Fibroblast of mammary gland (primary cell): ENCODE measurements at places on chromosomes 12 and 14.

DNA sequence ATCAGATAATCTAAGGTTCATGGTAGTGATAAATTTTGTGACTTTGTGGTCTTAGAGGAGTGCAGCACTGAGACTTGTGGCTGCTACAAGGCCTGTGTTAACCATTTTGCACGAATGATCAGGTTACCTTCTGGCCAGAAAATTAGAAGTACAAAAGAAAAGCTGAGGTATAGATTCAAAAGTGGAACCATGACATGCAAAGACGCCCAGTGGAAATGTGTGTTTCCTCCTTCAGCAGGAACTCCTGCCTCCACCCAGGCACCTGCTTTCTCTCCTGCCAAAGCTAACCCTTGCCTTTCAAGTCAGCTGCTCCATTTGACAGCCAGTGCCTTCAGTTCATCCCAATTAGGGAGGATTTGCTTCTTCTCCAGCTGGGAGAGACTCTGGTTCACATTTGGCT is 10.1 kb downstream of the PDE6H start:
- no peak for DNase-seq

- no peak for DNase-seq
Measured at GRCh38 chr12:87116780-87117179, 860.6 kb upstream of the MGAT4C start.

GRCh38 chr14:30829853-30830252 is 44.5 kb upstream of the COCH start:
- DNase-seq = no peak

GRCh38 chr14:104244221-104245011 is 106.0 kb downstream of the KIF26A start:
- DNase-seq = no peak

GRCh38 chr12:55711786-55712553 is 3.9 kb upstream of the BLOC1S1 start:
- DNase-seq = no peak

- DNase-seq = no peak
Measured at GRCh38 chr12:127054531-127054930, 1212.4 kb upstream of the TMEM132C start.

DNA sequence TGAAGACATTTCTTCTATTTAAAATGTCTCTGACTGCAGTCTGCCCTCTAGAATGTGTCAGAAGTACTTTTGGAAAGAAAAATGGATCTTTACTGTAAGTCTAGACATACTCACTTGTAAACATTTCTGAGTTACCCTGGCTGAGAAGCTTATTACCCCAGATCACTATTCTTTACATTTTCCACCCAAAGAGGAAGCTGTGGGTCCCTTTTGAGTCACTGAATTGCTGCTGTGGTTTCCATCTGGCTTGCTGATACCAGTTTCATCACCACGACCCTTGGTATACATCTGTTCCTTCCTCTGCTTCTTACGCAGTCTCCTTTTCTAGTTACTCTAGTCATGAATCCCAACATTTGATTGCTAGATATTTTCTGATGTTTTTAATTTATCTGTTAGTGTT is 20.2 kb upstream of the CLEC4D start:
- DNase-seq = no peak

GRCh38 chr14:55701638-55702037 is 121.6 kb downstream of the KTN1 start:
- DNase-seq = peak; percentile 87

- DNase-seq = peak; percentile 47
Measured at GRCh38 chr14:57199921-57200320, 68.8 kb downstream of the EXOC5 start.

DNA sequence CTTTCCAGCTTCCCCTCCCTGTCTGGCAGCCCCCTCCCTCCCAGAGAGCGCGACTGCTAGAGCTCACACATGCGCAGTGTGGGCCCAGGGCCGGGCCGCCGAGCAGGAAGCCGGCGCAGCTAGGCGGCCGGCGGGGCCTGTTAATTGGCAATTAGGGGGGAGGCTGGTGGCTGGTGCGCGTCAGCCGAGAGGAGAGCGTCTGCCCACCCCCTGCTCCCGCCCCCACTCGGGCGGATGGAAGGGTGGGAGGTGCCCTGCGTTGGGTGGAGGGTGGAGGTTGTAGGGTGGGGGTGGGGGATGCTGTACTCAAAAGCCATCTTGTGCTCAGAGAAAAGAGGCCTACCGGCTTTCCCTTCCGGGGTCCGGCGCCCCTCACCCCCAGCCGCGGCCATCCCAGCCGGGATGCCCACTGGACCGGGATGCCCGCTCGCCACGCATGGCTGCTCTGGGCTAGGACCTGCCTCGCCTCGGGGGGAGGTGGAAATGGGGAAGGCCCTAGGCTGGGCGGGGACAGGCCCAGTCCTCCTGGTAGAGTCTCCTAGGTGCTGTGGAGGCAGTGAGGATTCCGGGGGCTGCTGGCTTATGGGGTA is 9.2 kb downstream of the HOXC8 start:
- DNase-seq = peak; percentile 95

DNA sequence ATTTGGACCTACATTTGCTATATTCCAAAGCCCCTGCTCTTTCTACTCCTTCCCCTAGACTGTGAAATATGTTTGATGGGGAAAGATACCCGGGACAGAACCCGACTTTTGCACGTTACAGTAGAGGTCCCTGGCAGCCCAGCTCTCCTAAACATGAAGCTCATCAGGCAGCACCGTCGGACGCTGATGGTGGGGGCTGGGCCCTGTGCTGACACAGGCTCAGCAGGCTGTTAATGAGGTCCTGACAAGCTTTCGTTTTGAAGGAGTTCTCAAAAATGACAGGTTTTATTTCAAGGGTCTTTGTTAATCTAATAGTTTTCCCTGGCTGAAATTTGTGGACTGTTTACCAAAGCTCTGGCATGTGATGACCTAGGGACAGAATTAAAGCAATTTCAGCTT is 102.3 kb downstream of the SLC25A47 start:
- DNase-seq = no peak

DNA sequence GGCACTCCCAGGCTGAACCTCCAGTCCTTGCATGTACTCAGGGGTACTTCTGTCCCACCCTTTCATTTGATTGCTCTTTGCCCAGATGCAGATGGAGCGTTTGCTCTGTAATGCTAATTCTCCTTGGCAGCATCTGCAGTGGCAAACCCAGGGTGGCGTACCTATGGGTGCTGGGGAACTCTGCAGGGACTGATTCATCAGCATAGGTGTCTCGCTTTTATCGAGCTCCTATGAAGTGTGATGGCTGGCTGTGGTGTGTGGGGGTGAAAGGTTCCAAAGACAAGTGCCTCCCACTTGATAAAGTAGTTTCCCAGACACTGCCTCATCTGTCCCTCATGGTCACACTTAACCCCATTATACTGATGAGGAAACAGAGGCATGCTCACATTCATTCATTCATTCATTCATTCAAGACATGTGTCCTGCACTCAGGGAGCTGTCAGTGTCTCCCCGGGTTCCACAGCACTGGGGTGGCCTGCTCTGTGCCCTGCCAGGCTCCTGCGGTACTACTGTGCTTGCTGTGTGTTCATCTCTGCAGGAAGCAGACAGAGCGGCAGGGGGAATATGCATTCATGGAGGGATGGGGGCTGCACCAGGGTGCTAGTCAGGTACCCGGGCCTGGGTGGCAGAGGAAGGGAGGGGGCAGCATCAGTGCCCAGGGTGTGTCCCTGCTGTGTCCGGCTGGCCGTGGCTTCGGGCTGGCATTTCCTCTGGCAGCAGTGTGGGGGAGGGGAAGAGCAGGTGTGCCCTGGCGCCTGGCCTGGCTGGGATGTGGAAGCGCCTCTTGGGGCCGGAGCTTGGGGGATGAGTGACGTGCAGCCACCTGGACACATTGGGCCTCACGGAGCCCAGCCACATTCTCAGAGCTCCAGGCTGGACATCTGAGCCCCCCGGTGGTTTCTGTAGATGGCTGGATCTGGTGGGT is 110.9 kb downstream of the TSPAN9 start:
- no peak for DNase-seq

DNA sequence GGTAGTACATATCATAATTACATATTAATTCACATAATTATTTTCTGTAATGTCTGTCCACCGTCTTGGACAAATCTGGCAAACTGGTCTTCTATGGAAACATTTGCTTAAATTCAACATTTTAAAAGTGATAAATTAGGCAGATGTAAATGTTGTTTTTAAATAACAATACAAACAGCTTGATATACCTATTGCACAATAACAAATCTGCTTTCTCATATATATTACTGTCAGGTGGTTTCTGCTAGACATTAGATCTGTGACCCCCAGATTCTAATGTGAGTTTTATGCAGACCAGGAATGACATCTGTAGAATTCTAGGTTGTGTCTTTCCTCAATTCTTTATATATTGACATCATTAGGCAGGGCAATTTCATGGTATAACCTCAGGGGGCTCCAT is 173.3 kb downstream of the CCDC59 start:
- DNase-seq = no peak

GRCh38 chr14:55350461-55350860 is 61.2 kb downstream of the ATG14 start:
- no peak for DNase-seq

- DNase-seq = no peak
Measured at GRCh38 chr14:106622200-106622745, 1095.9 kb downstream of the TMEM121 start.

GRCh38 chr14:22536853-22537338 is 52.1 kb downstream of the DAD1 start:
- peak; percentile 98 for DNase-seq

- DNase-seq = no peak
Measured at GRCh38 chr14:20383636-20384035, 29.7 kb downstream of the TEP1 start.

DNA sequence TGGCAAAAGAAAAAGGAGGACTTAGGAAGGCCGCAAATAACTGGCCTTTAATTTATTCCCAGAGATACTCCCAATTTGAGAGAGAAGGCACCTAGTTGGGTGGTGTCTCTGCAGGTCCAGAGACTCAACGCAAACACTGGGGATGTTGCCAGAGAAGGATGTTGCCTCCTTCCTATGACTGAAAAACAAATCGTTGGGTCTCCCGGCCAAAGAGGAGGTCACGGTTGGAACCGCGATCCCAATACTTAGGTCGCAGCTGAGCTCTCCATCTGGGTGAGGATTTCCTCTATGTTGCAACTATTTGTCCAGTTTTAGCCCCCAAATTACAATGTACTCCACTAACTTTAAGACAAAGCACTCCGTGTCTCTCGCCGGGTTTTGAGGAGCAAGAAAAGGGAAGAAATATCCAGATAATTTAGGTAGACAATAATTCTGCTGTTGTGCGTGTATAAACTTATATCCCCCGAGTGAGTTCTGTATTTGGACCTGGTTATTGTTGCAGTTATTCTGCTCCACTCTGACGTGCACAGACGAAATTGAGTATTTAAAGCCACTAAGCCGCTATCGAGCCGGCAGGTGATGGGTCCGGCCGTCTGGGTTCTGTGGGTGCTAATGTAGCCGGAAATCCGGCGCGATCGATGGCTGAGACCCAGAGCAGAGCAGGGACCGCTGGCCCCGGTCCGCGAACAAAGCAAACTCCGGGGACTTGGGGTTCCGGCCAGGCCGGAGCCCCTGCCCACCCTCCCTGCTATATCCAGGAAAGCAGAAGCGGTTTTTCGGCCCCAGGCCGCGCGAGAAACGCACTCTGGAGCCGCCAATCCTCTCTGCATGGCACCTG is 5.7 kb downstream of the HOXC12 start:
- DNase-seq = no peak

GRCh38 chr12:132178801-132179401 is 34.6 kb downstream of the NOC4L start:
- no peak for DNase-seq

GRCh38 chr14:66022526-66022925 is 463.6 kb upstream of the CCDC196 start:
- DNase-seq = no peak

- DNase-seq = no peak
Measured at GRCh38 chr12:22531205-22531604, 13.1 kb downstream of the C2CD5 start.

GRCh38 chr14:39025250-39025809 is 77.7 kb downstream of the SEC23A start:
- DNase-seq = no peak

GRCh38 chr12:24661657-24662096 is 287.2 kb downstream of the BCAT1 start:
- DNase-seq = peak; percentile 95

- no peak for DNase-seq
Measured at GRCh38 chr12:11738450-11738849, 89.0 kb downstream of the ETV6 start.

GRCh38 chr14:24892497-24893051 is 157.4 kb downstream of the STXBP6 start:
- no peak for DNase-seq

- DNase-seq = no peak
Measured at GRCh38 chr12:30525171-30525570, 170.5 kb downstream of the IPO8 start.

GRCh38 chr12:60021235-60021634 is 425.4 kb downstream of the SLC16A7 start:
- DNase-seq = no peak

GRCh38 chr14:36229262-36229661 is 52.7 kb upstream of the PTCSC3 start:
- no peak for DNase-seq

- DNase-seq = no peak
Measured at GRCh38 chr12:58959639-58960300, 39.5 kb upstream of the LRIG3 start.

GRCh38 chr12:12432364-12432763 is 75.5 kb downstream of the BORCS5 start:
- peak; percentile 87 for DNase-seq

GRCh38 chr12:117367006-117367638 is 5.7 kb upstream of the NOS1 start:
- DNase-seq = peak; percentile 67

DNA sequence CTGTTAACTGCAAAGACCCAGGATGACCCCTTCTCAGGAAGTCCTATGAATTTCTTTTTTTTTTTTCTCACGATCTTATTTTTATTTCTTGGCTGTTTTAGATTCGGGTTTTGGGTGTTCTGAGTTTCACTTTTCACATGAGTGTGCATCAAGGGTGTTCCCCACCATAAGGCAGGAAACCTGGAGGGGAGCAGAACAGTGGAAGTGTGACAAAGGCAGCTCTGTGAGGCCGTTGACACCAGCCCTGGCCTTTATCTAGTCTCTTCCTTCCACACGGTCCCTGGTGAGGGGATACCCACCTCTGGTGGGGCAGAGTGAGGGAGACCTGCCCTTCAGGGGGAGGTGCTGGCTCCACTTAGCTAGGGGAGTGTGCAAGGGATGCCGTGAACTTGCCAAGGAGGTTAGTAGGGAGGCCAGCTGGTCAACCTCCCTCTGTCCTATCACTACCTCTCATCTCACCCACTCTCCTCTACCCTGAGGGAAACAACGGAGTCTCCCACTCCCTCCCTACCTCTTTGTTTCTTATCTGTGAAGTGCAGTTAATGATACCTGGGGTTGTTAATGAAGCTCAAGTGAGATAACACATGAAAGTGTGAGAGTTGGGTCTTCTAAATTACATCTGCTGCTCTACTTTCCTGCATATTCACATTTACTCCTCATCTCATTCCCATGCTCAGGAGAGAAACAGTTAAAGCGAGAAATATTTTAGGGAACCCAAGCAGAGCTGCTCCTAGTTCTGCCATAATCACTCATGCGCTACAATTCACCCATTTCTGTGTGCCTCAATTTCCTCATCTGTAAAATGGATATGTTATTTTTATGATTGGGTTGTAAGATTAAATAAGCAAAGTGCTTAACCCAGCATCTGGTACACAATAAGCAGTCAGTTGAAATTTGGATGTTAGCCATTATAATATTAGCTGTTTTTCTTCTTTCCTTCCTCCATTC is 4.4 kb upstream of the GALNT6 start:
- no peak for DNase-seq
